ENCODE measurements at places on chromosomes 6 and 20.
A peak's percentile ranks its signal among the peaks of the same experiment; 100 is the strongest.

GRCh38 chr6:77650098-77650663, 2.7 kb upstream of the MEI4 start:
- DNase-seq = peak; percentile 64

DNA sequence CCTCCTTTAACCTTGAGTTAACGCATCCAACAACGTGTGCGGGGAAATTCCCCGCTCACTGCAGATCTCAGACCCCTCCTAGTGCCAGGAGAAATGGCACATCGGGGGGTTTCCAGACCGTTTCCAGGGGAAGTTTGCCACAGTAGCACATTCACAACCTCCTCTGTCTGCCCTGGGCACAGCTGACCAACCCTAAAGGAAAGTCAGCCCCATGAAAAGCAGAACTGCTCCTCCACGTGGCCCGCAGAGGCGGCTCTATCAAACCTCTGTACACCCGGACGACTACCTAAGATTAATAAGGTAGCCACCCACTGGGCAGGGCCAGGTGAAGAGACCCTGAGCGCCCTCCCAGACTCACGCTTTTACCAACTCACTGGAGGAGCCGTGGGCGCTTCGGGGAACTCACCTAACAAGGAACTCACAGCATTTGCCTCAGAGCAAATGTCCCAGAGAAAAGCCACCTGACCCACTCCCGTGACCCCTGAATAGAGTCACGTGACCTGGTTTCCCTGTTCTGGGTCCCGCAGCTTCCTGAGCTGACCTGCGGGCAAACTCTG, 93.1 kb downstream of the PRND start:
- DNase-seq = no peak

- DNase-seq = no peak
These were observed 50.4 kb upstream of the APCDD1L start for GRCh38 chr20:58565461-58566175.

DNA sequence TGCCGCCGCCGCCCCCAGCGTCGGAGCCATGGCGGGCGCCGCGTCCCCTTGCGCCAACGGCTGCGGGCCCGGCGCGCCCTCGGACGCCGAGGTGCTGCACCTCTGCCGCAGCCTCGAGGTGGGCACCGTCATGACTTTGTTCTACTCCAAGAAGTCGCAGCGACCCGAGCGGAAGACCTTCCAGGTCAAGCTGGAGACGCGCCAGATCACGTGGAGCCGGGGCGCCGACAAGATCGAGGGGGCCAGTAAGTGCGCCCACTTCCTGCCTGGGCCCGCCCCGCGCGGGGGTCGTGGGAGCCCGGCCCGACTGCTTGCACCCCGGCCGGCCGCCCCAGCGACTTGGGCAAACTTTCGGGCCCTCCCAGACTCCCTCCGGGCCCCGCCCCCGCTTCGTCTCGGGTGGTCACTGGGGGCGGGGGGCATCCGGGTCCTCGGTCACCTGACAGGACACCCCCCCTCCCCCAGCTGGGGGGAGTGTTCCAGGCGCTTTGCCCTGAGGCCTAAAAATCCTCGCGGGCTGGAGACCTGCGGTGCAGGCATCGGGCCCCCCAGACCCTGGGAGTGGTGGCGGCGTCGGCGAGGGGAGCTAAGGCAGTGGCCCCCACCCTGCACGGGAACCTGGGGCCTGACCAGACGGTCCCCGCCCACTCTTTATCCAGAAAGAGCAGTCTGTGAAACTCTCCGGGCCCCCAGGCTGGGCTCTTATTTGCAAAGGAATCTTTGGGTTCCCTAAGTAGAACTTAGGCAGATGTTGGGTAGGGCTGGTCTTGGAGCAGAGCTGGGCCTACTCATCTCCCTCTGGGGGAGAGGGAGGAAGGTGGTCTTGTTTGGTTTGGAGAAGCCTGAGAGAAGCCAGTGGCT, 501 bp downstream of the PLCG1 start:
- DNase-seq = peak; percentile 91

GRCh38 chr20:5072756-5073659, 46.8 kb downstream of the PCNA start:
- peak; percentile 46 for DNase-seq

- DNase-seq = no peak
These were observed 58.0 kb downstream of the APCDD1L start for GRCh38 chr20:58457083-58457695.

- DNase-seq = no peak
These were observed 29.8 kb downstream of the ANKEF1 start for GRCh38 chr20:10064611-10065010.

DNA sequence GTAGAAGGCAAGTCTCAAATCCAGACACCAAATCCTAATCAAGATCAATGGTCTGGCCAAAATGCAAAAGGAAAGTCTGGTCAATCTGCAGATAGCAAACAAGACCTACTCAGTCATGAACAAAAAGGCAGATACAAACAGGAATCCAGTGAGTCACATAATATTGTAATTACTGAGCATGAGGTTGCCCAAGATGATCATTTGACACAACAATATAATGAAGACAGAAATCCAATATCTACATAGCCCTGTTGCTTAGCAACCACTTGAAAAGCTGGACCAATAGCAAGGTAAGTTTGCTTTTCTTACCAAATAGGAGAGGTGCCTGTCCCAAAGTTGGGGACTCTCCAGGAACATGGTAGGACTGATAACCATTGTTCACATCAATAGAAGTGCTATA, 2.0 kb downstream of the SEMG2 start:
- DNase-seq = no peak

- DNase-seq = no peak
These were observed 66.8 kb downstream of the ZNF831 start for GRCh38 chr20:59230385-59230784.

All from iPS-NIHi11 (cell line).